ENCODE measurements at places on chromosomes 11 and 22.

DNA sequence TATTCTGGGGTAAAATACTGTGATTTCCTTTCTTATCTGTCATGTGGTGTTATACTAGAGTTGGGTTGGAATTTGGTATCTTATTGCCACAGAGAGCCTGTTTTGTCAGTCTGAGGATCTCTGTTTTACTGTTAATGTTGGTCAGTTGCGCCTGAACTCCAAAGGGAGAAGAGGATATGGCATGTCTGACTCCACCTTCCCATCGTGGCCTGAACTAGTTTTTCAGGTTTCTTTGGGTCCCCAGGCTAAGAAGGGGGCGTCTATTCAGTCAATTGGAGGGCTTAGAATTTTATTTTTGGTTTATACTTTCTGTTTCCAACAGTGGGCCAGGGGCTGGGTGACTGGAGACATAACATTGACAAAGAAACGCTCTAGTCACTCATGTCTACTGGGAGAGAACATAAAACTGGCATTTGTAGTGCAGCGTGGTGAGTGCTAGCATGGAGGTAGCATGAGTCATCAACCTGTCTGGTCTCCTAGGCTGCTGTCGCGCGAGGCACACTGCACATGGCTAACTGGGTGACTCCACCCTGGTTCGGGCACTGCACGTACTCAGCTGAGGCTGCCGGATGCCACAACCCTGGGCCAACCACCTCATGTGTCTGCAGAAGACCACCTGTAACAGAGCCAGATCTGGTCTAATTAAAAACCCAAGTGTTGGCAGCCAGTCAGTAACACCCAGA, 120.1 kb upstream of the OR9Q1 start:
- no peak for DNase-seq

DNA sequence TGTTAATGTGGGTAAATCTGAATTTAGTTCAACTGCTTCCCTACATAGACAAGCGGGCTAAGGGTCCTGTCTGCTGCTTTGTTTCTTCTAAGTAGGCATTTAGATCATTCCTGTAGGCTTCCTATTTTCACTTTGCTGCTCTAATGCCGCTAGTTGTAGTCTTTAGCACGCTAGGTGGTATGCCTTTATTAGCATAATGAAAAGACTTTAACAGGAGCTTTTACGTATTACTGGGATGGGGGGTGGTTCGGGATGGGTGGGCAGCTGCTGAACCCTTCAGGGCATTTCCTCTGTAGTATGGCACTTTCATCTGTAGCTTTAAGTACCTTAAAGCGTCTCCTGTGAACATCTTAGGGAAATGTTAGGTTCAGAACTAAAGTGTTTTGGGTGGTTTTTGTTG, 85.3 kb downstream of the GGT1 start:
- no peak for DNase-seq

- DNase-seq, result no peak
Observed at GRCh38 chr11:132080127-132080526, 709.7 kb downstream of the NTM start.

DNA sequence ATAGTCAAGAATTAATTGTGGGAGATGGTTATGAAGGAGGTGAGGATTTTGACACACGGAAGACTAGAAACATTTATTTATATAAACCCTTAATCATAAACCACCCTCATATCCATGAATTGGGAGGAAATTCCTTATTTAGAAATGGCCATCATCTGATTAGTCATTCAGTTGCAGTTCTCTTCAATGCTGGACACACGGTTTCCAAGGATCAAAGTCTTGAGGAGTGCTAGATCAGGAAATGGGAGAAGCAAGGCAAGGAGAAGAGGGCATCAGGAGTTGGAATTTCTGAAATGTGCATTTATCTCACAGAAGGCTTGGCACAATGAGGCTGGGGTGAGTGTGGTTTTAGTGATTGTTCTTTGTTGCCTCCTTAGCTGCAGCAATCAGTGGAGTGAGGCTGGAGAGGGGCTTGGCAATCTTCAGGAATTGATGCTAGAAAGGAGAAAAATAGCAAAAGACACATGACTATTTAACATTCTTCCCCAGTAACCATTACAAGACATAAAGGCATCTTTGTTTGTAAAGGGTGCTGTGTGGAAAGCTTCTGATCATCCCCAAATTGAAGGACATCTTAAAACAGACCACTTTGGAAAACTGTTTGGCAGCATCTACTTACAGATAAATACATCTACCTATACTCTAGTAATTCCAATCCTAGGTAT, 21.6 kb upstream of the GDPD4 start:
- peak; percentile 72 for DNase-seq

- DNase-seq, result peak; percentile 78
Observed at GRCh38 chr22:50608996-50609395, 8.4 kb downstream of the MAPK8IP2 start.

DNA sequence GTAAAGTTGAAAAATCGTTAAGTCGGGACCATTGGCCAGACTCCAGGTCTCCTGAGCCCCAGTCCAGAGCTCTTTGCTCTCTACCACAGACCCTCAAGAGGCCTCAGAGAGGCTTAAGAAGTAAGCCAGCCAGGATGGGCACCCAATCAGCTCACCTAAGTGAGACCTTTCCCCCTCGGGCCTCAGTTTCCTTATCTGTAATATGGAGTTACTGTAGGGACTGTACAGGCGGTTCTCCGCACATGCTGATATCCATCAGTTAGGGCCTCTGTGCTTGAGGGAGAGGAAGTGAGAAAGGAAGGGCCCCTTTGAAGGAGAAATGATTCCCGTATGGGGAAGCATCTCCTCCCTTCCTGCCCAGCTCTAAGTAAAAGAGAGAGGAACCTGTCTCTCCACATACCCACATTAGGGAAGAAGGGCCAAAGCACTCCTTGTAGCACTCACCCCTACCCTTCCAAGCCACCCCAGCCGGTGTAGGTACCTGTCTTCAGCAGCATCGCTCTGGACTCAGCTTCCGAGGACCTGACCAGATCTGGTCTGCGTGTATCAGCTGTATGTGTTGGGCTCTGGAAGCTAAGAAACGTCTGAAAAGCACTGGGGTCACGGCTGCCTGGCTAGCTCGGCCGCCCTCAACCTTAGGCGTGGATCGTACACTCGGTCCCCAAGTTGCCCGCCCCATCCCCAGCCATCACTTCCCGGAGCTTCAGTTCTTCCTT, 653 bp downstream of the NAGA start:
- DNase-seq, result peak; percentile 59

GRCh38 chr11:35089666-35090065, 49.3 kb upstream of the CD44 start:
- DNase-seq, result no peak

DNA sequence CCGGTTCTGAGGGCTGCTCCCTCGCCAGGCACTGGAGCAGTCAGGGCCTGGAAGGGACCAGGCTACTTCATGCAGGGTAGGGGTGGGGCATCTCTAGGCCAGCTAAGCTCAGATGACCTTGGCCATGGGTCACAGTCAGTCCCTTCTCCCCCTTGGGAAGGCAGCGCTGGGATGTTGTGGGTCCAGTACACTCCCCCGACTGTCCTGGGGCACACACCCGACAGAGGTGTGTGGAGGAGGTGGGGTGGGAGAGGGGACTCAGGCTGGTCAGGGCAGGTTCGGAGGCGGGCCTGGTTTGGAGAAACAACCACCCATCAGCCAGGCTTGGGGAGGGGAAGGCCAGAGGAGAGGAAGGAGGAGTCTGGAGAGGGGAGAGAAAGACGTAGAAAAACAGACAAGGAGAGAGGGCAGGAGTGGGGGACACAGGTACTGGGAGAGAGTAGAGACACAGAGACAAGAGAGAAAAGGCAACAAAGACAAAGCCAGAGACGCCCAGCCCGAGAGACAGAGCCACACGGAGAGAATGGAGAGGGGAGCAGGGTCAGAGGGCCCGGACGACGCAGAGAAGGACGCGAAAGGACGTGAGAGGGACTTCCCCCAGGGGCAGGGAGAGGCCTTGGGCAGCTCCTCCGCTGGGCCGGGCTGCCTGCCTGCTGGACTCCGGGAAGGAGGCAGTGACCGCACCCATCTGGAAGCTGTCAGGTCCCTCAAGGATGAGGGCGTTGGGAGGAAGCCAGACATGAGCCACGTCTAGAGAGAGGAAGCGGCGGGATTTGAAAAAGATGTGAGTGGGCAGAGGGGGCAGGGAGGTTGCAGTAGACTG, 30.6 kb upstream of the TSKU start:
- peak; percentile 94 for DNase-seq

DNA sequence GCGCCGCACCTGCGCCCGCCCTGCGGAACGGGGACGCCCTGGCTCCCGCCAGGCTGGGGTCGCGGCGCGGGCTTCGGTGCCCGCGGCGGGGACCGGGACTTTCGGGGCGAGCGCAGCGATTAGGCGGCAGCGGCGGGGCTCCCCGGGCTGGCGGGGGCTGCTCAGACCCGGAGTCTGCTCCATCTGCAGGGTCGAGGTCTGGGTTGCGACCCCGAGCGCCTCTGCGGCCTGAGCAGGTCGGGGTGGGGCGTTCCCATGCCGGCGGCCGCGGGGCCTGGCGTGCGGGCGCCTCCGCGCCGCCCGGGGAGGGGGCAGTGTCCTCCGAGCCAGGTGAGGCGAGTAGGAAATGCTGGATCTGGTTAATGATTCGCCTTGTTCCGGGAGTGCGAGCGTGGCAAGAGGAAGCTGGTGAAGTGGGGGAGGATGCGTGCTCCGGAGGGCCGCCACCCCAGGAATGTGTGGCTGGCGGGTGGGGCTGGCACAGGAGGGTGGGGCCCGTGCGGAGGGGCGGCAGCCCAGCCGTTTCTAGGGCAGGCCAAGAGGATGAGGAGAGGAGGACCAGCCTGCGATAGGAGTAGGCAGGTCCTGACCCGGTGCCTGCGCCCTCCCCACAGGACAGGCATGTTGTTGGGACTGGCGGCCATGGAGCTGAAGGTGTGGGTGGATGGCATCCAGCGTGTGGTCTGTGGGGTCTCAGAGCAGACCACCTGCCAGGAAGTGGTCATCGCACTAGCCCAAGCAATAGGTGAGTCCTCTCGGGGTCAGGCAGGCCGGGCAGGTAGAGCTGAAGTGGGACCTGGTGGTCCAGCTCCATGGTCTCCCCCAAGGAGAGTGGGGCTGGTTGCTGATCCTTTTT, 606 bp downstream of the RASSF7 start:
- DNase-seq, result peak; percentile 92

DNA sequence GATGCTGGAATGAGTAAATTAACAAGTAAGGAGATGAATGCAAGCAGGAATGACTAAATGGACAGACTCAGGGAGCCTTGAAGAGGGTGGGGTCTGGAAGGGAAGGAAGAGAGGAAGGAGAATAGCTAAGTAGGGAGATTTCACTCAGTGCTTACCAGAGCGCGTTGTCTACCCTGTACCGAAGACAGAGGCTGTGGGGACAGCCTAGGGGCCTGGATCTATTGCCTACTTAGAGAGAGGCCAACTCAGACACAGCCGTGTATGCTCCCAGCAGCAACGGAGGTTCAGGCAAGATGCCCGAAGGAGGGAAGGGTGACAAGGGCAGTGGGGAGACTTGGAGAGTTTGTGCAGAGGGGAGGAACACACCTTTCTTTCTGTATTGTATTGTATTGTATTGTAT, at the start of gene FOLR2:
FOLR2 (plus strand) TSS at position 157 of the 400 bp plus-strand sequence. CDS start 1,791 bp downstream, outside the sequence.
- DNase-seq, result no peak

- DNase-seq, result peak; percentile 96
Observed at GRCh38 chr11:832529-833113, at the start of gene CD151. CD151 (plus strand) TSS chr11:832952; CDS start chr11:836070, 3,118 bp downstream.

DNA sequence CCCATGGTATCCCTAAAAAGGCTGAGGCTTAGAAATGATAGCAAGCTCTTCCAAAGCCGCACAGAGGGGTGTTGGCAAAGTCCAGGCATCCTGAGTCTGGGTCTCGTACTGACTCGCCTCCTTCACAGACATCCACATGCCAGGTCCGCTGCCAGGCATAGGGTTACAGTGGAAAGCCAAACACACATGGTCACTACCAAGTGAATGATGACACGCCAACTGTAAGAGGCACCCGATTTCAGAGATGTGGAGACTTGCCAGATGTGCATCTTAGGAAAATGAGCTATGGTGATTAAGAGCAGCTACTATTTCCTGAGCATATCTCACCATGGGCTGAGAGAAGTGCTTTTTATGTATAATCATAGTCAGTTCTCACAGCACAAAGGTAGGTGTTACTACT, 314.9 kb downstream of the MIAT start:
- DNase-seq, result no peak

GRCh38 chr11:107439586-107440167, 17.9 kb downstream of the CWF19L2 start:
- no peak for DNase-seq

GRCh38 chr11:15127341-15127740, 12.6 kb downstream of the INSC start:
- DNase-seq, result no peak

GRCh38 chr11:24585192-24585591, 88.3 kb downstream of the LUZP2 start:
- DNase-seq, result no peak

GRCh38 chr22:37982938-37983859, 1.2 kb downstream of the SOX10 start:
- DNase-seq, result peak; percentile 81

- no peak for DNase-seq
Observed at GRCh38 chr22:45376009-45376408, 37.4 kb downstream of the SMC1B start.

DNA sequence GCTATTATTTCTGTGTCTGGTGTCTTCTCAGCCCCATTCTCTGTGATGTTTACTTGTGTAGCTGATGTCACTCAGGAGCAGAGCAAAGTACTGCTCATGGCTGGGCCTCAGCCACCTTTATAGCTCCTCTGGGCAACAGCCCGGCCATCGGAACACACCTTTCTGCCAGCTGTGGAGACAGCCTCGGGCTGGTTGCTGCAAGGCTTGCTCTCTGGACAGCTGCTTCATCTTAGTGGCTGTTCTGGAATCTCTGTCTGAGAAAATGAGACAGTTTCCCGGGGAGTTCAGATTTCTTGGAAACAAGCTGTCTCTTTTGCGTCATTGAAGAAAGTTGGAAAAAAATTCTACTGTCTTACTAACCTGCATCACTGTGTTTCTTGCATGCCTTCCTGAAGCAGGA, 20.0 kb downstream of the THY1 start:
- DNase-seq, result no peak

- DNase-seq, result no peak
Observed at GRCh38 chr11:132072858-132073211, 702.4 kb downstream of the NTM start.

GRCh38 chr11:4090258-4090657, 4.3 kb upstream of the RRM1 start:
- no peak for DNase-seq

DNA sequence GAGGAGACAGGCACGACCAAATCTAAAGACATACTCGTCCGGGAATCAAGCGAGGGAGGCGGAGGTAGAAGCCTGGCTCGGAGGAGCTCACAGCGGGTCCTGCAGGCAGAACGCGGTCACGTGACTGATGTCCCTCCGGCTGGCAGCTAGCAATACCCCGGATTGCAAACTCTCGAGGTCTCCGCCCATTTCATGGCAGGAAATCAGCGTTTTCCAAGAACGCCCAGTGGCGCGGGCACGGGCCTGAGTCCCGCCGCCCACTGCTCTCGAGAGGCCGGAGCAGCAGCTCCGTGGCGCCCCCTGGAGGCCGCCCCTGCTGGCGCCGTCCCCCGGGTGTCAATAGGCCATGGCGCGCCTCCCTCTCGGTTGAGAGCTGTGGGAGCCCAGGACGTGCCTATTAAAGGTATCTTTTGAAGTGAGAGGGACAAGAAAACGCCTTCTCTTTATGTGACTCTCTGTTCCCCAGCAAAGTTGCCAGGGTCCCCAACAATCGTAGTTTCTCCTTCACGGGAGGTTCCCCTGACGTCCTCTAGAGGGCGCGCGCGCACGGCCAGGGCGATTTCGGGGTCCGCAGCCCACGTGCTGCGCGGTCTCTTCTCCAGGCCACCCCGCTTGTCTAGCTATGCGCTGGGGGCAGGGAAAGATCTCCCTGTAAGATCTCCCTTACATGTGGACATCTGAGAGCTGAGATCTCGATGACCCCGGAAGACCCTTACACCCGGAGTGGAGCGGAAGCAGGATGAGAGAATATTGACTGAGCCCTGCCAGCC, 37.3 kb upstream of the RBFOX2 start:
- peak; percentile 96 for DNase-seq

- no peak for DNase-seq
Observed at GRCh38 chr11:77517753-77518152, 43.9 kb upstream of the PAK1 start.

Measured in osteoblast (primary cell).